ENCODE measurements at places on chromosomes 13 and 19.

GRCh38 chr13:112674412-112675365, 15.1 kb upstream of the ATP11A start:
- DNase-seq: no peak

- no peak for DNase-seq
Measured at GRCh38 chr13:50025436-50025835, 10.2 kb downstream of the KCNRG start.

- DNase-seq: no peak
Measured at GRCh38 chr19:17086120-17086519, 10.5 kb downstream of the MYO9B start.

DNA sequence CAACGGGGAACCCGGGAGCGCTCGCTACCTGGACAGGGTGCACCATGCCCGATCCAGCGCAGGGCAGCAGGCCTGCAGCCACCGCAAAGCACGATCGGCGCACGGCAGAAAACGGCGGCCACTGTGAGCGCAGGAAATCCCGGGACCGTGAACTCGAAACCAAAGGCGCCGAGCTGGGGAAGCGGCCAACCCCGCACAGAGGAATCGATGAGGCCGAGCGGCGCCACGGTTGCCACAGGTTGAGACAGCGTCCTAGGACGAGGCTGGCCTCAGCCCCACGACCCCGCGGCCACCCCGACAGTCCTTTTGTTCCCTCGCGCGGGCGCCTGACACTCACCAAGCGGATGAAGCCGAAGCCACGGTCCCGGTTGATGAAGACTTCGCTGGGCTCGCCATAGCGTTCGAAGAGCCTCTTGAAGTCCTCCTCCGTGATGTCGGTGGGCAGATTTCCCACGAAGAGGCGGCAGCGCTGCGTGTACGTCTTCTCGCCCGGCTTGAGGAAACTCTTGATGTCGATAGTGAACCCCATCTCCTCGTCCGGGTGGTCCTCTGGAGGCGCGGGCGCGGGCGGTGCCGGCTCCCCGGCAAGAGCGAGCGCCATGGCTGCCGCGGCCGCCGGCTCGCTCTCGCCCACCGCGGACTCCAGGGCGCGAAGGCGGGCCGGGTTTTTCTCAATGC, 557 bp downstream of the PSPC1 start:
- DNase-seq: peak; percentile 26

GRCh38 chr19:30679789-30680188, 307.6 kb downstream of the ZNF536 start:
- DNase-seq: no peak

DNA sequence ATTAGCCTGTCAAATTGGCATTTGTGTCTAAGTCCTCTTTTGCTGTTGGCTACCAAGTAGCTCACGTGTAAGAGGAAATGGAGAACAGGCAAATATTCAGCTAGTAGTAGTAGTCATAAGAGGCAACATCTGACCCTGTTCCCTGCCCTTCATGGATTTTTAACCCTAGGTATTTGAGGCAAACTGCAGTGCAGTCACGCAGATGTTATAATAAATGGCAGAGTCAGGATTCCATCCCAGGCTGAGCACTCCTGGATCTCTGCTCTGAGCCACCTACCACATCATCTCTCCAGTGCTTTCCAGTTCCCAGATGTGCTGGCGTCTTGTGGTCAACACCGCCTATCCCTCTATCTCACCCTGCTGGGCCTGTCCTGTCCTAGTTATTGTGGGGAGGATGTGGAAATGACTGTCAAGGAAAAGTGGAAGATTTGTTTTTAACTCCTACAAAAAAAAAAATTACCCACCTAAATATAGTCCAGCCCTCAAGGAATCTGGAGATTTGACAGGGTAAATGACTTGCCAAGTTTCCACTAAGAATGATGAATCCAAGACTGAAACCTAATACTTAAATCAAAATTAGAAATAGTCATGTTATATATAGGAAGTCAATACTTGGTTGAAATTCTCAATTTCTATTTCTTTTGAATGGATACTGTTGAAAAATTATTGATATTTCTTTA, 322.9 kb downstream of the GPC6 start:
- no peak for DNase-seq

DNA sequence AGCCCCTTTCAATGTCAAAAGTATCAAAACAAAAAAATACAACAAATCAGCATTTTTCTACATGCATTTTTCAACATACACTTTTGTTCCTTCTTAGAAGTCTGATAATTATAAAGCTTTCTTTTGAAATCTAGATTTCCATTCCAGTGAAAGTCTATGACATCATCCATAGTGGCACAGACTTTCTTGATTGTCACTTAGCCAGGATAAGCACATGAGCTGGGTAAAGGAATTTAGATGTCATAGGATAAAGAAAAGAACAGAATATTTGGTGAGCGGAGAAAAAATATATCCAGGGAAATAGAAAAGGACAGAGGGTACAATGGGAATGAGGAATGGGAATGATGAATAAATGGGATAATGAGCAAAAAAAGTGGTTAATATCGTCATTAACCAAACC, 15.1 kb upstream of the TRPC4 start:
- no peak for DNase-seq
